ENCODE measurements at places on chromosomes 2 and 18.
A peak's percentile ranks its signal among the peaks of the same experiment; 100 is the strongest.

GRCh38 chr2:102251042-102251848 is 60.1 kb upstream of the IL1RL1 start:
- DNase-seq = peak; percentile 44

- DNase-seq = peak; percentile 34
Observed at GRCh38 chr2:230781130-230781797, 68.6 kb downstream of the CAB39 start.

GRCh38 chr2:54572262-54572635 is 116.1 kb downstream of the SPTBN1 start:
- DNase-seq = peak; percentile 92

DNA sequence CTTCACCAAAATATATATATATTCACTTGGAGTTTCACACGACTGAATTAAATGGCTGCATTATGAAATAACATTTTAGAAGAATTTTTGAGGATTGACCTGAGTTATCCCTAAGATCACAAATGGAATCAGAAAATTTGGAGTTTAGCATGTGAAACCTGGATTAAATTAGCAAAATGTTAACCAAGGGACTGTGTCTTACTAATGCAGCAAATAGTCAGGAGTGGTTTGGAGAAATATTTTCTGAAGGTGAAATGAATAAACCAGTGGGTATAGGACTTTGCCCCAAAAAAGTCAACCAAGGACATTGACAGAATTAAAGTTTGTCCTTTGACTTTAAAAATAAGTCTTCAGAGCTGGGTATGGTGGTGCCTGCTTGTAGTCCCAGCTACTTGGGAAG is 111.2 kb downstream of the PRPF40A start:
- DNase-seq = no peak

DNA sequence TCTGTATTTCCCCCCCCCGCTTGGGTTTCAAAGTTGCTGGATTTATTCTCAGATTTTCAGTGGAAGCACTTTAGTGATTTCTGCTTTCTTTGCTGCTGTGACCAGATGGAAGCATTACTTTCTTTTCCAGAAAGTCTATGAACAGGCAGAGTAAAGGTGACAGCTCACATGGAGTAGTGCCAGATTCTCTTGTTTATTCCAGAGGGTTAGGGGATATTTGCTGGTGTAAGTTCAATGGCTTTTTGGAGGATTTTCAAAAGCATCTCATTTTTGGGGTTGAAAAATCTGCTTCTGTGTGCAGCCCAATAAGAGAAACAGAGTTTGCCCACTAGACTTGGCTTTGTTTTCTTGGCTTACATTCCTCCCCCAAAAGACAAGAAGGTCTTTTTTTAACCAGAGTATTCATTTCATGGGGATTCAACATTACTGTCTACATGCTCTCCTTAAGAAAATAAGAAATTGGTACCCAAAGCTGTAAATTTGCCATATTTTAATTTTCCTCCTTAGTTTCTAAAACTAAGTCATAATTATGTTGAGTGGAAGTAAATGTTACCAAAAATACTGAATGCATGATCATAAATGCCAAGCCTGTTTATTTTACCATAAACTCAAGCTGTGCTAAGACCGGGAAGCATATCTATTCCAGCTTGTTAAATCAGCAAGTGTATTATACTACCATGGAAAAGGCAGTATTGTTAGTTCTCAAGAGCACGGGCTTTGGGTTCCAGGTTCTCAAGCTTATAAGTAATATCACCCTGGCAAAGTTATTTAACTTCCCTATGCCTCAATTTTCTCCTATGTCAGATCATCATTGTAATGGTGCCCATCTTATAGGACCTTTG is 557.2 kb downstream of the CPS1 start:
- no peak for DNase-seq

- no peak for DNase-seq
Observed at GRCh38 chr18:59072727-59073421, 66.8 kb upstream of the SEC11C start.

DNA sequence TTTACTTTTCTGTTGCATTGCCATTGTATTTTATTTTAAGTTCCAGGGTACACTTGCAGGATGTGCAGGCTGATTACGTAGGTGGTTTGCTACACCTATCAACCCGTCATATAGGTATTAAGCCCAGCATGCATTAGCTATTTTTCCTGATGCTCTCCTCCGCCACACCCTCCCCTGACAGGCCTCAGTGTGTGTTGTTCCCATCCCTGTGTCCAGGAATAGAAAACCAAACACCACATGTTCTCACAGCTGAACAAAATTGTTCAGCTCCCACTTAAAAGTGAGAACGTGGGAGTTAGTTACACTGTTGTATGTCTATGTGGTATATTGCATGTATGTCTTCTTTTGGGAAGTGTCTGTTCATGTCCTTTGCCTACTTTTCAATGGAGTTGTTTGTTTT is 1631.7 kb downstream of the DPP10 start:
- no peak for DNase-seq

DNA sequence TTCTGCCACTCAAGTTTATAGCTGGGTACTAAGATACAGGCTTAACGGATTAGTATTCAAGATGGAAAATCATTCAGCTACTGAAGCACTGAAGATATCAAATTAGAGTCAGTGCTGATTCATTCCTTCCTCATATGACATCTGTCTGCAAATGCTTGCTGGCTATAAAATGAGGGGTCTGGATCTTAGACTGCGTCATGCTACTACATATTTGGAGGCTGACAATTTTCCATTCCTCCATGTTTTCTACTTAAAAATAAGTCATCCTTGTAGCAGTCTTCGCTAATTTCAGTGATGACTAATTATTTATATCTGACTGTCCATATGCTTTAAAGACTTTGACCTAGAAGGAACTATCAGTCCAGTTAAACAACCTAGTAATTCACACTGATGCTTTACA is 233.4 kb downstream of the RIT2 start:
- no peak for DNase-seq
